ENCODE measurements at places on chromosomes 12 and 14.

DNA sequence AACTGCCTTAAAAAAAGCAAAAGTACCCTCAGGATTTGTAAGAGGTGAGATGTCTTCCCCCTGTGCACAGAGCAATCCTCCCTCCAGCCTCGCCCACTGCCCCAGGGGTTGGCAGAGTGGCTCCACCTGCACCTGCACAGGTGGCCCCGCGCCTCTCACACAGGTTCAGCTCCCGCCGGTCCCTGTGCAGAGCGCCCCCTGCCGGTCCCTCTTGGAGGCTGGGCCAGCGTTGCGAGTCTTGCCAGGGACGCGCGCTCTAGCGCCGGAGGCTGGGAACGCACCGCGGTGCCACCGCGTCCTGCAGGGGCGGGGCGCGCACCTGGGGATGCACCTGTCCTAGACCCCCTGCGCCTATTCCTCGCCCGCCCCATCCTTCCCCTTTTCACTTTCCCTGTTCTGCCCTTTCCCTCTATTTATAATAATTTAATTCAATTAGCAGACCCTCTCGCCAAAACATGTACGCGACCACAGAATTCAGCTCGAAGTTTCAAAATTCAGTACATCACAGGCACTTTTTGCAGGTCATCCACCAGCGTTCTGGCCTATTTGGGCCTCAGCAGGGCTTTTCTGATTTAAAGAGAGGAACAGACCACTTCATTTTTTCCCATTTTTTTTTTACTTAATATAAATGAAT lies 618.6 kb downstream of the AACS start:
- DNase-seq: no peak

DNA sequence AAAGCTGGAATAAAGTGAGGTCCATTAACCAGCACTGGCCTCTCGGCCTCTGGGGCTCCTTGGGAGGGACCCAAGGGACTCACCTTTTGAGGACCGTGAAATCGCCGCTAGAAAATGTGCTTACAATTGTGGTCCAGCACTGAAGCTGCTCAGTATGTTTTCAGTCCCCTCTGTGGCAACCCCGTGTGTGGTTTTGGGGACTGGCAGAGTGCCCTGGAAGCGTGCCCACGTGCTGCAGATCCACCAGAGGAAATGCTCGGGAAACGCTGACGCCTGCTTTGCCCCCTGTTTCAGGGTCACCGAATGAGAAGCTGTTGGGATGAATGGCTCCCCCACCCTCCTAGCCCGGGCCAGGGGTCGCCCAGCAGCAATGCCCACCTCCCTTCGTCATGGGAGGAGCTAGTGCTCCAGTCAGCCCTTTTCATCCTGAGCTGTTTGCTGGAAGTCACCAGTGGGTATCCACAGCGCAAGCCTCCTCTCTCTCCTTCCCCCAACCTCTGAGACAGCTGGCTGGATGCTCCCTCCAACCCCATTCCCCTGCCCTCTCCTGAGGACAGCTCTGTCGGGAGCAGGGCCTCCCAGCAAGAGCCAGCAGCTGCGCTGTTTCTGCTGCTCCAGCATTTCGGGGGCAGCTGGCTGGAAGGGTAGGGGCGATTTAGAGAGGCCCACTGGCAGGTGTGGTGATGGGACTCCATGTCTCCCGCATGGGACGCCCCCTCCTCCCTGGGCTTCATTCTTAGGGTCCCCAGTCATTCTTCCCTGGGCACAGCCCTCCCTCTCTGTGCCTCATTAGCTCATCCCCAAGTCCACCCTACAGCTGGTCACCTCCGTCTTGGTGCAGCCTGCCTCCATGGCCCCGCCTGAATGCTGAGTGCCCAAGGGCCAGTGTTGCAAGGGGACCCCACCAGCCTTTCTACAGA lies 33.2 kb upstream of the PPP1R13B start:
- DNase-seq: no peak

DNA sequence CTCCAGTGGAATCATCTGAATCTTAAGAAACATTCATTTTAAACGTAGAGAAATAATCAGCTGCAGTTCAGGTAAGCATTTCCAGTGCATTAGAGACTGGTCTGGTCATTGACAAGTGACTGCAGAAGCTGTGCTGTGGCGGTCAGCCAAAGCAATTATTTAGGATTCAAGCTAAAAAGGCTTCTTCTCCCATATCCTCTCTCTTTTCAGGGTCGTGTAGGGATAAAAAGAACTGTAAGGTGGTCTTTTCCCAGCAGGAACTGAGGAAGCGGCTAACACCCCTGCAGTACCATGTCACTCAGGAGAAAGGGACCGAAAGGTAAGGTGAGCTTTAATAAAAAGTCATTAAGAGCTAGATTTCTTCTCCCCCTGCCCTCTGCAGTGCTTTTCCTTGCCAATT lies 48.1 kb downstream of the MSRB3 start:
- no peak for DNase-seq

DNA sequence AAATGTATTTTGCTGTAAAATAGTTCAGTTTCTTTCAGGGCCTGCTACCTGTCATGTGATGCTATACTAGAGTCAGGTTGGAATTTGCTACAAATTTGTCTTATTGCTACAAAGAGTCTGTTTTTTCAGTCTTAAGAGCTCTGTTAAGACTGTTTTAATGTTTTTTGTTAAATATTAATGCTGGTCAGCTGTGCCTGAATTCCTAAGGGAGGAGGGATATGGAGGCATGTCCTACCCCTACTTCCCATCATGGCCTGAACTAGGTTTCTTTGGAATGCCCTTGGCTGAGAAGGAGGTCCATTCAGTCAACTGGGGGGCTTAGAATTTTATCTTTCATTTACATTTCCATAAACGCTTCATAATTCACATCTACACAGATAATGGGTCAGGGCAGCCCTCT lies 30.0 kb downstream of the IQSEC3 start:
- no peak for DNase-seq

- DNase-seq: no peak
These were observed 3.2 kb upstream of the HDAC7 start for GRCh38 chr12:47822863-47823262.

GRCh38 chr12:24408305-24408704 lies 458.8 kb upstream of the SOX5 start:
- DNase-seq: no peak

DNA sequence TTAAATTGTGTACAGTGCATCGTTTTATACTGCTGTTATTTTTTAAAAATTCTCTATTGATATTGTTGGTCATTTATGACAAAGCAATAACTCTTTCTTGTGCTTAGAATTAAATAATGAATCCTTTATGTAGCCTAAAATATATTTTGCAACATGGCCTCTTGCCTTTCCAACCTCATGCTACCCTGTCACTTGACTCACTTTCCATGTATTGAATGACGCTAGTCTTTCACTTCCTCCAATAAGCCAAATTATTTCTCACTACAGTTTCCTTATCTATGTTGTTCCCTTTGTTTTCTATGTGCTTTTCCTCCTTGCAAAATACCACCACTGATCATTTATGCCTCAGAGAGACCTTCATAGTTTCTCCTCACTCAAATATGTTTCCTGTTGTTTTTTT lies 16.3 kb upstream of the EPYC start:
- DNase-seq: no peak
